Stimulated activated naive CD8-positive, alpha-beta T cell treated with anti-CD3 and anti-CD28 coated beads, Interleukin-15, Interleukin-2, amounts not matched to agents 100 U/mL and 50 U/mL, for 24 hours (primary cell): ENCODE measurements at places on chromosomes 13 and 19.
A peak's percentile ranks its signal among the peaks of the same experiment; 100 is the strongest.

- DNase-seq = no peak
Measured at GRCh38 chr19:51565583-51565982, 5.5 kb upstream of the ZNF175 start.

- peak; percentile 85 for DNase-seq
Measured at GRCh38 chr19:14556662-14557188, 15.1 kb downstream of the NDUFB7 start.

DNA sequence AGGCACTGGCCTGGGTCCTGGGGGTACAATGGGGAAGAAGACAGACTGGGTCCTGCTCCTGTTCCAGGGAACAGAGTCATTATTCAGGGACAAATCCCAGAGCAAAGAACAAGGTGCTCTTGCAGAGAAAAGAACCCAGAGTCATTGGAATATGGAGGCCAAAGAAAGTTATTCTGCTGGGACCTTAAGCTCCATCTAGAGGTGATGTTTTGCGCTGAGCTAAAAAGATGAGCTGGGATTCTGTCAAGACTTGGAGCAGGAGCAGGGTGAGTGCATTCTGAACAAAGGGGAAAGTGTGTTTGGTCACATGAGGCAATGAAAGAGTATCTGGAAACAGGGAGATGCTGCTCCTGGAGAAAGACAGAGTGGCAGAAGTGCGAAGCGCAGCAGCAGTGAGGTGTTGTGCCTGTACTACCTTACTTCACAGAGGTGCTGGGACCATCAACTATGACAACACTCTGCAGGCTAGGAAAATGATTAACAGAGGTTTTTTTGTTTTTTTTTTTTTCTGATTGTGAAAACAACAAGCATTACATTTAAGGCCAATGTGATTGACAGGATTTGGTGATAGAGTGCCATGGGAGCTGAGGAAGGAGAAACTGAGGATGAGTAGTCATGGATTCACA, 95.3 kb upstream of the TNFSF11 start:
- DNase-seq = no peak

- no peak for DNase-seq
Measured at GRCh38 chr13:41004875-41005693, 14.0 kb downstream of the ELF1 start.

- DNase-seq = no peak
Measured at GRCh38 chr13:106449096-106449495, 86.4 kb downstream of the EFNB2 start.

- no peak for DNase-seq
Measured at GRCh38 chr13:23986619-23987018, 89.3 kb upstream of the C1QTNF9B start.

- DNase-seq = no peak
Measured at GRCh38 chr13:65461590-65461989, 1768.5 kb downstream of the PCDH9 start.

- no peak for DNase-seq
Measured at GRCh38 chr19:37987356-37988332, 80.6 kb downstream of the SIPA1L3 start.

GRCh38 chr13:40056898-40057619, 401.6 kb downstream of the COG6 start:
- no peak for DNase-seq

GRCh38 chr13:25725104-25725503, 326.7 kb downstream of the SHISA2 start:
- no peak for DNase-seq

GRCh38 chr13:102839462-102839861, 6.4 kb upstream of the ERCC5 start:
- DNase-seq = no peak

DNA sequence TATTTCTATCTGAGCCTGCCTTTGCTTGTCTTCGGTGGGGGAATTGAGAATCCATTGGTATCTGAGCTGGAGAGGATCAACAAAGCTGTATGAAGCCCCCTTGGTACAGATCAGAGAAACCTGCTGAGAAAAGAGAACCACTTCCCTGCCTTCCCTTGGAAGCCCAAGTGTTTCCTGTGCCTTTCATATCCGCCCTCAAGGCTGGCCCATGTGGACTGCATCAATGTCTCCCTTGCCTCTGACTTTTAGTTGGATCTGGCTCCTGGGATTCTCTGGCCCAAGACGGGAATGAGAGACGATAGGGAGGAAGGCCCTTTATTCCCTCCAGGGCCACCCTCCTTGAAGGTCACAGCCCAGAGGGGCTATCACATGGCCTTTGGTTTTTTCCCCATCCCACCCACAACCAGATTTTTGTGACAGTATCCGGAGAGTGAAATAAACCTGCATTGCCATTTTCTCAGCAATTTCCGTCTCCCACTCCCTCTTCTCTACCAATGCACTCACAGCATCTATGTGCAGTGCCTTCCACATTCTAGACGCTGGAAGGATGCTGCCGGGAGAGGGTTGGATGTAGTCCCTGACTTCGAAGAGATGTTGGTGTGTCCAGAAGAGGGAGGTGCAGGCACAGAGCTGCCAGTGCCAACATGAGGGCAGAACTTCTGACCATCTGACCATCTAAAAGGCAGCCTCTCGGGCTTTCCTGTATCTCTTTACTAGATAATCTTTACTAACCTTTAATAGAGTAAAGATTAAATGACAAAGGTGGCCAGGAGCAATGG, 63.8 kb downstream of the KCTD15 start:
- DNase-seq = no peak

DNA sequence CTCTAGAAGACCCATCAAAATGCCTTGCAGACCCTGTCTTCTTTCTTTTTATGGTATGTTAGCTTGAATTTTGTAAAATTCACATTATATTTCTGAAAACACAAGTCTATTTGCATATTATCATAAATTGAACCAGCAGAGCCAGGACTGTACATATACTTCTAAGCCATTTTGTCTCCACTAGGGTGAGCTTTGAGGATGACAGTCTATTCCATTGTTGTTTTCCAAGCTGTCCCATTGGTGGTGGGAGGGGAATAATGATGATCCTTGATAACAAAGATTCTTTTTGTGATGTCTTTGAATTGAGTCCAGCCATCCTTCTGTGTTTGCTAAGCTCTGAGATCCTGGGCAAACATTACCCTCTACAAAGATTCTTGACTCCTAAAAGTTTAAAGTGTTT, 359.3 kb upstream of the PCDH20 start:
- DNase-seq = no peak

GRCh38 chr13:113283904-113284303, 13.1 kb upstream of the LAMP1 start:
- no peak for DNase-seq

- DNase-seq = no peak
Measured at GRCh38 chr13:112639521-112639920, 50.3 kb upstream of the ATP11A start.

DNA sequence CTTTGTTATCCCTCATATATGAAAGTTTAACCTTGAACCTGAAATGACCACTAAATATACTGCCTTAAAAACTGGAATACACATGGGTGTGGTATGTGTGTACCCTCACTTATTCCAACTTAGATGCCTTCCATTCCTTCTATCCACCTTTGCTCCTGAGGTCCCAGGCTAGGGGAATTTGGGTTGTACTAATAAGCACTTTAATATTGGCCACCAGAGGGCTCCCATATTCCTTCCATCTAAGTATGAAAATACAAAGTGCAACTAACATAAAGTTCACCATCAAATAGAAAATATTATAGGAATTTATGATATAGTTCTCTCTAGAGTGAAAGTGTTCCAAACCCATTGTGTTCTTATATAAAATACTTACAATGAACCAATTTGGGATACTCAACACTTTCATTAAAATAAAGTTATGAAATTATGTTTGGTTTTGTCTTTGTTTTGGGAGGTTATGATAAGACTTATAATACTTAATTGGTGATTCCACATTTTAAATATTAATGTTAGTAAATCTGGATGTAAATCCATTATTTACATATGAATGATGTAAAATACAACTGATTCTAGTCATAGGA, 62.3 kb downstream of the ITGBL1 start:
- peak; percentile 7 for DNase-seq

DNA sequence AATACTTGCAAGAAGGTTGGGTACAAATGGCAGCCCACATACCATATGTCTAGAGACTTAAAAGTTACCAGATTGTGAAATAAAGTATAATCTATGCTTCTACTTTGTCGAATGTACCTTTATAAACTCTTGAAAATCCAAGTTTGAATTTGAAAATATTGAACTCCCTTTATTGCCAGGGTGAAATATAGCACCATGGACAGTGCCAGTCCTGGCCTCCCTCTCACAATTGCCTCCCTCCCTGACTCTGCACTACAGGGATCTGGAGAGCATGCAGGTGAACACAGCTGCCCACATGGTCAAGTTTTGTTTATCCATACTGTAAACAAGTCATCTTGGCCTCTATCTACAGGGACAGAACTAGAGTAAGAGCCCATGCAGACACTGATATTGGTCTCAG, 394.1 kb upstream of the SLITRK6 start:
- no peak for DNase-seq

DNA sequence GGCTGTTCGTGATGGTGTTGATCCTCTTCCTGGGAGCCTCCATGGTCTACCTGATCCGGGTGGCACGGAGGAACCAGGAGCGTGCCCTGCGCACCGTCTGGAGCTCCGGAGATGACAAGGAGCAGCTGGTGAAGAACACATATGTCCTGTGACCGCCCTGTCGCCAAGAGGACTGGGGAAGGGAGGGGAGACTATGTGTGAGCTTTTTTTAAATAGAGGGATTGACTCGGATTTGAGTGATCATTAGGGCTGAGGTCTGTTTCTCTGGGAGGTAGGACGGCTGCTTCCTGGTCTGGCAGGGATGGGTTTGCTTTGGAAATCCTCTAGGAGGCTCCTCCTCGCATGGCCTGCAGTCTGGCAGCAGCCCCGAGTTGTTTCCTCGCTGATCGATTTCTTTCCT, 12.2 kb upstream of the C19orf33 start:
- DNase-seq = no peak

GRCh38 chr13:37306778-37307544, 201.5 kb upstream of the CSNK1A1L start:
- no peak for DNase-seq

- DNase-seq = no peak
Measured at GRCh38 chr13:58687148-58687547, 1055.6 kb downstream of the PCDH17 start.

GRCh38 chr13:36414461-36414860, 17.8 kb upstream of the CCNA1 start:
- DNase-seq = no peak

- peak; percentile 76 for DNase-seq
Measured at GRCh38 chr19:35718345-35719041, 690 bp downstream of the KMT2B start.

DNA sequence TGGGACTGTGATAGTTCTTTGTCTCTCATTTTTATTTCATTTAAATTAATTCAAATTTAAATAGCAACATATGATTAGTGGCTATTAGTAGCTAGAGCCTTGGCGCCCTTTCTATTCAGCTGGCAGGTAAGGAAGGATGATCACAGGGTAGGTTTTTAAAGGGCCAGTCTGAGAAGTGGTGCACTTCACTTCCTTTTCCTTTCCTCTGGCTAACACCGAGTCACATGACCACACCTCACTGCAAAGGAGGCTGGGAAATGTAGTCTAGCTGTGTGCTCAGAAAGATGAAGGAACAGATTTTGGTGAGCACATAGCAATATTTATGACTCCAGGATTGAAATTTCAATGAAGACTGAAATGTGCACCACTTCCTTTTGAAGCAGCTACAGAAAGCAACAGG, 128.7 kb downstream of the TSHZ3 start:
- peak; percentile 14 for DNase-seq

DNA sequence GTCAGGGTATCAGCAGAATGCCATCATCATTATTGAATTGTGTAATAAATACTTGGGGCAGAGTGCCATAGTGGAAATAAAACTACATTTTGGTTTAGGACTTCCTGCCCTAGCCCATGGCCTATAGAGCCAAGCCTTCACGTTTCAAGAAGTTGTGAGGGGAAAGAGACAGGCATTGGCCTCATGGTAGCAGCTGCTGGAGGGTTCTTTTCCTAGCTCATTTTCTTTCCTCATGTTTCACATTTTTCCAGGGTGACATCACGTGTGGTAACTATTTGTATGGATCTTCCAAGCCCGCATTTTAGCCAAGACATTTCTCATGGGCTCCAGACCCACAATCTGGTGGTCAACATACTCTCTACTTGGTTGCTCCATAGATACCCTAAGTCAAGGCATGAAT, 80.4 kb downstream of the LRCH1 start:
- DNase-seq = no peak

- no peak for DNase-seq
Measured at GRCh38 chr13:28459911-28460310, 35.0 kb downstream of the FLT1 start.

DNA sequence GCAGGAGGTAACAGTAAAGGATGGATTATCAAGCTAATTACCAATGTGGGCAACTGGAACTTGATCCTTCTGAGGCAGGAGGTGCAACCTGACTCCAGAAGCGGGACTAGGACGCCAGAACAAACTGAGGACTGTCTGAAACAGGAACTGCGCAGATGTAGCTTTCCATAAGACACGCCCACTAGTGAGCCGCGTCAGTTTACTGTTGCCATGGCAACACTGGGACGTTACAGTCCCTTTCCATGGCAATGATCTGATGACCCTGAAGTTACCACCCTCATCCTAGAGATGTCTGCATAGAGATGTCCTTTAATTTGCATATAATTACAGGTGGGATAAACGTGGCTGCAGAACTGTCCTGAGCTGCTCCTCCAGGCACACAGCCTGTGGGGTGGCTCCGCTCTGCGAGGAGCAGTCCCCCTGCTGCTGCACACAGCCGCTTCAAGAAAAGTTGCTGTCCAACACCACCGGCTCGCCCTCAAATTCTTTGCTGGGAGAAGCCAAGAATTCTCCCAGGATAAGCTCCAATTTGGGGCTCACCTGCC, 816.6 kb downstream of the UQCRFS1 start:
- no peak for DNase-seq

GRCh38 chr19:45569619-45570421, 14.8 kb downstream of the OPA3 start:
- peak; percentile 77 for DNase-seq

- DNase-seq = no peak
Measured at GRCh38 chr19:54560881-54561385, 12.7 kb upstream of the LILRA2 start.

GRCh38 chr19:49148784-49149651, 6.2 kb downstream of the HRC start:
- DNase-seq = peak; percentile 89

DNA sequence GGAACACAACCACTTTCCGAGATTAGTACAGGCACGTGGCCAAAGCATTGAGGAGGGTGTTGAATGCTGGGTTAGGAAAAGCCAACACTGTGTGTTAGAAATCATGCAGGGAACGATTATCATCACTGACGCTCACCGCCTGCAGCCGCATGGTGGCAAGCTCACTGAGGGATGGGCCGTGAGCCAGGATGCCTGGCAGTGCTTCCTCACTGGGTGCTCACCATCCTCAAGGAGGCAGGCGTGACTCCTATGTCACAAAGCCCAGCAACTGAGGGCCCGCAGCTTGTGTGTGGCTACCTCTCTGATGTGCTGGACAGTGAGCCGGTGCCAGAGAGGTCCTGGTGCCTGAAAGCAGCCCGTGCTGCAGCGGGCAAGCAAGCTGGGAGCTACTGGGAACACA, 30.4 kb upstream of the TIMM44 start:
- no peak for DNase-seq

- no peak for DNase-seq
Measured at GRCh38 chr13:39818953-39819352, 163.5 kb downstream of the COG6 start.

- DNase-seq = peak; percentile 81
Measured at GRCh38 chr19:12090807-12091206, 26.3 kb downstream of the ZNF844 start.
